ENCODE measurements at places on chromosomes 11 and 22.

DNA sequence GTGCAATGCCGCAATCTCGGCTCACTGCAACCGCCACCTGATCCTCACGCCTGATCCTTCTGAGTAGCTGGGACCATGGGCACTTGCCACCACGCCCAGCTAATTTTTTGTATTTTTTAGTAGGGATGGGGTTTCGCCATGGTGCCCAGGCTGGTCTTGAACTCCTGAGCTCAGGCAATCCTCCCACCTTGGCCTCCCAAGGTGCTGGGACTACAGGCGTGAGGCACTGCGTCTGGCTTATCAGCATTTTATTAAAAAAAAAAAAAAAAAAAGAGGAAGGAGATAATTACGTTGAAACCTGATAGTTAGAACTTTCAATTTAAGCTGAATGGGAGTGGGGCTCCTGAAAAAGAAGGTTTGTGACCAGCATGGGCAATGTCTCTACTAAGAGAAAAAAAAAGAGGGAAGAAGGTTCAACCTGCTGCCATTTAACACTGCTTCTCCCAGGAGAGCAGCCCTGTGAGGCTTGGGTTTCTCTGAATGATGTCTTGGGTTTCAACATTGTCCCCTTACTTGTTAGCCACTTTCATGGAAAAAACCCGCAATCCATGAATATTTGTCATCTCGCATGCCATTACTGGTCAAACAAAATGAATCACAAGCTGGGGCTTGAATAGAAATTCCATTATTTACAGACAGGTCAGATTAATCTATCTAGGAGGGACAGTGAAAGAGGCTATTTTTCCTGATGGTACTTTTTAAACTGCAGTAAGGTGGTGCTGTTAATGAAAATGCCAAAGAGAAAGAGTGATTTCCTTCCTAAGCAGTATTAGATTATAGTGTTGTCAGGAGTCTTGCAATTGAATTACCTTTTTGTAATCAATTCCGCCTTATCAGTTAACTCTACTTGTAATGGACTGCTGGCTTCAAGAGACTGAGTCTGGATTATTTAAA is 72.5 kb downstream of the PACS1 start:
- no peak for DNase-seq

DNA sequence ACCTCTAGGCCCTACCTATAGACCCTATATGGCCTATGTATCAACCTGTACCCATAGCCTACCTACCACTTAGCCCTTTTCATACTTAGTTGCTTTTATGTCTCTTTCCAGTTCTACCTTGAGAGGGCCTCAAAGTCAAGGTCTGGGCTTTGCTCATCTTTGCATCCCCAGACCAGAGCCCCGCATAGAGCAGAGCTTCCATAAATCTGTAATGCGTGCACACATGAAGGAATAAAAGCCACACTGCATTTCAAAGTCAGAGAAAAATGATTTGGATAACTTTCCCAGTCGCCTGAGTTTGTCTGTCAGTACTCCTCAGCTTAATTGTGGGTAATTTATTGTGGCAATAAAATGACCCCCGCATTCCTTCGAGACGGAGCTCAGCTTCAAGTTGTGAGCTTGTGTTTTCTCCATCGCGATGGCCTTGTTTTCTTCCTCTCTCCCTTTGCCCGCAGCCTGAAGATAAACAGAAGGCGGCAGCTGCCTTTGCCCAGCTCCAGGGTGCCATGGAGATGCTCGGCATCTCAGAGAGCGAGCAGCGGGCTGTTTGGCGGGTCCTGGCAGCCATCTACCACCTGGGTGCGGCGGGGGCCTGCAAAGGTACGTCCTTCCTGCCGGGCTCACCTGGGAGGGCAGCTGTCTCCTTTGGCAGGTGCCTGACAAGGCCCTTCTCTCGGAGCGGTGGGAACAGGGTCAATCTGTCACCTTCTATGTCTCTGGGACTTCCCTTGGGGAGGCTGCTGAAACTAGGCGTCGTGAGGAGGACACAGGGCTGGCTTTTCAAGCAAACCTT is 55.7 kb downstream of the MYO18B start:
- no peak for DNase-seq

GRCh38 chr11:6856871-6857270 is 6.0 kb upstream of the OR10A2 start:
- no peak for DNase-seq

GRCh38 chr11:19323502-19323901 is 82.8 kb upstream of the E2F8 start:
- no peak for DNase-seq

DNA sequence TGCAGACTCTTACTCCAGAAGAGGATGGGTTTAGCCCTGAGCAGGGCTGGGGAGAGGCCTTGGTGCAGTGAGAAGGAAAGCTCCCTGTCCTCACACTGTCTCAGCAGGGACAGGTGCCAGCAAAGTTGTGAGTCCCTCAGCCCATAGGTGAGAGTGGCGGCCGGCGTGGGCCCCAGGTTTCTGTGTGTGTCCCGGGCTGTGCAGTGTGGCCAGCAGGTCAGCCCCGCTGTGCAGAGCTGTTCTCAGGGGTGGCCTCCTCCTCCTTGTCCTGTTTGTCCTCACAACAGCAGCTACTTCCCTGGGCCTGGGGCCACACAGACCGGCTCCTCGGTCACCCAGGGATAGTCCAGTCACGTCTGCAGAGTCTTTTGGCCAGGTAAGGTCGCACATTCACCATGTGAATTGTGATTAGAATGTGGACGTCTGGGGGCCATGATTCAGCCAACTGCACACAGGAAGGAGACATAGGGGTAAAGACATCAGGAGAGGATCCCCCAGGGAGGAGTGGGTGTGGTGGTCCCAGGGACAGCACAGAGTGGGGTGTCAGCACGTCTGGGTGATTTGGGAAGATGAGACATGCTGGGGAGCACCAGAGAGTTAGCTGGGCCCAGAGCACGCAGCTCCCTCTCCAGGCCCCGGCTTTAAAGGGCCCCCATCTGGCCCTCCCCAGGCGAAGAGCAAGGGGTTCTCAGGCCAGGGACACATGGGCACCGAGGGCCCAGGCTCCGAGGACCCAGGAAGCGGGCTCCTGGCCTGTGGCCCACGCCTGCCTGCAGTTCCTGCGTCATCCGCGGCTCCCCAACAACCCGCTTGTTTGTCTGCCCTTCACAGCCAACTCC is 81.6 kb downstream of the MYEOV start:
- no peak for DNase-seq

GRCh38 chr11:29263971-29264682 is 752.7 kb downstream of the KCNA4 start:
- DNase-seq, result no peak

GRCh38 chr11:1382429-1382828 is 7.3 kb upstream of the BRSK2 start:
- DNase-seq, result no peak

DNA sequence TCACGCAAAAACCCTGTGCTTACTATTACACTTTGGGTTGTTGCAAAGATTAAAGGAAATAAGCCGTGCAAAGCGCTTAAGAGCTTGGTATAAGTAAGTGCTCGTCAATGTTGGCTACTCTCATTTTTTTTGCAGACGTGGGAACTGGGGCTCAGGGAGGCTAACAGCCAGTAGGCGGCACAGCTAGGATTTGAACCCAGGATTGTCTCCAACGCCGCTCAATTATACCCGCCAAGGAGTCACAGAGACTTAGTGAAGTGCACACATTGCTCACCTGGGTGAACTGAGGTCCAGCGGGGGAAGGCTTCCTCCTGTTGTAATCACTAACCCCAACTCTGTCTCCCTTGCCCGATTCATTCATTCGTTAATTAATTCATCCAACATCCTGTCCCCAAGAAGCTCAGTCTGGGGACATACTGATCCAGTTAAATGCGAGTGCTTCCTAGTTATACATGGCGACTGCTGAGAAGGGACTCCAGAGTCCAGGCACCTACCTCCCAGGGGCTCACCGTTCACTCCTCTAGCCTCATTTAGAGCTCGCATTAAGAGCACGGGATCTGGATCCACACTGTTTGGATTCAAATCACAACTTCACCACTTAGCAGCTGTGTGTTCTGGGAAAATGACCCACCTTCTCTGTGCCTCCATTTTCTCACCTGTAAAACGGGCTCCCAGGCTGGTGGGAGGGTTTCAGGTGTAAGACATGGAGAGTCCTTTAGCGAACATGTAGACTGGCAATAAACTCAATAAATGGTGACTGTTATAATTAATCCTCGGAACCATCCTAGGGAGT is 838 bp upstream of the MTFP1 start:
- no peak for DNase-seq

All from skeletal muscle cell (primary cell).